SK-N-DZ (cell line): ENCODE measurements at places on chromosomes 1 and 21.
A peak's percentile ranks its signal among the peaks of the same experiment; 100 is the strongest.

GRCh38 chr1:68919075-68919474 lies 422.2 kb upstream of the DEPDC1 start:
- DNase-seq: no peak

DNA sequence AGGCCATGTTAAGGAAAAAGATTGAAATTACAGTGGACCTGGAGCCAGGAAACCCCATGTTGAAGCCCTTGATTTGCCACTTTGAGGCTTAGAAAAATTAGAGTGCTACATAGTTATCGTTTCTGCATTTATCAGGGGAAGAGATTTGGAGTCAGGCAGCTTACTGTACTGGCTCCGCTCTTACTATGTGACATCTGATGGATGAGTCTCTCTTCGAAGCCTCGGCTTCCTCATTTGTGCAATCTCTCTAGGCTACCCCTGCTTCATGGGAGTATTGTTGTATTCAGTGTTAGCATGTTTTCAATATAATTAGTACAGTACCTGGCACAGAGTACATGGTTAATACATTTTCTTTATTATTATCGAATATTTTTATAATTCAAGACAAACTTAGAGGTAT lies 480.4 kb upstream of the USP24 start:
- no peak for DNase-seq

DNA sequence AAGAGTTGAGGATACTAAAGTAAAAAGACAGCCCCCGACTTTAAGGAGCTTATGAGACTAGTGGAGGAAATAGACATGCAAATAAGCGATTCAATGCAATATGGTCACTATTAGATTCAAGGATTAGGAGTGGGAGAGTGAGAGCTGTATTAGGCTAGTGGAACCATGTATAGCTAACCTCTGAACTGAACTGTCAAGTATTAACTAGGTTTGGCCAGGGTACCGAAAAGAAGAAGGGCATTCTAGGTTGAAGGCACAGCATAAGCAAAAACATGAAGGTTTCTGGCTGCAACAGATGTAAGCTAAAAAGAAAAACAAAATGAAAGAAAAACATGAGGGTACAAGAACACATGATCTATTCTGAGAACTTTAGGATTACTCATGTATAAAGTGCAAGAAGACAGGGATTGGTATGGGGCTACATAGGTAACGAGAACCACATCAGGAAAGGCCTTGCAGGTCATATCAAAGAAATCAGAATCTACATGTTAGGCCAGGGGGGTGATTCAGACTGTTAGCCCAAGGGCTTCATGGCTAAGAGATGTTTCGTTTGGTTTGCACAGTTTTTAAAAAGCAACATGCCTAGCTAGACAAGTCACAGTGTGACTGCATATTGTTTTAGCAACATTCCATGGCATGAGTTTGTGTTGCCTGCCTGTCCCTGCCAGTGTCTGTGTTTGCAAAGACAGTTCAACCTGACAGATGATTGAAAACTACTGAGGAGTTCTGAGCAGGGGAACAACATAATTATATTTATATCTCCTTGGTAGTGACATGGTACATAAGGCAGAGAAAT lies 54.4 kb upstream of the HAO2 start:
- DNase-seq: no peak

GRCh38 chr1:229094476-229095311 lies 176.2 kb upstream of the RAB4A start:
- DNase-seq: no peak

DNA sequence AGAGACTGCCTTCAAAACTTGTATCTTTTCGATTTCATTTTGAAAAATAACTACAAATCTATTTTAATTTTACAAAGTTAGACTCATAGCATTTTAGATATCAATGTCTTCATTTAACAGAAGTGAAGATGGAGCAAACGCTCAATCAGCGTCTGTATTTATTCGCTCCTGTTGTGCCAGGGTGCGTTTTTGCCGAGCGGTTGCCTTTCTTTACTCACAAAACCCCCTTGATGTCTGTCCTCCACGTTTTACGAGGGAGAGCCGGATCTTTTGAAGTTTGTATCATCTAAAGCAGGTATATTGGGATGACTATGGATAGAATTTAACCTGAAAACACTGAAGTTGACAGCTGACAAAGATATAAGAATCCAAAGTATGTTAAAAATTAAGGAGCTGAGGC lies 44.6 kb downstream of the MRPL39 start:
- no peak for DNase-seq

DNA sequence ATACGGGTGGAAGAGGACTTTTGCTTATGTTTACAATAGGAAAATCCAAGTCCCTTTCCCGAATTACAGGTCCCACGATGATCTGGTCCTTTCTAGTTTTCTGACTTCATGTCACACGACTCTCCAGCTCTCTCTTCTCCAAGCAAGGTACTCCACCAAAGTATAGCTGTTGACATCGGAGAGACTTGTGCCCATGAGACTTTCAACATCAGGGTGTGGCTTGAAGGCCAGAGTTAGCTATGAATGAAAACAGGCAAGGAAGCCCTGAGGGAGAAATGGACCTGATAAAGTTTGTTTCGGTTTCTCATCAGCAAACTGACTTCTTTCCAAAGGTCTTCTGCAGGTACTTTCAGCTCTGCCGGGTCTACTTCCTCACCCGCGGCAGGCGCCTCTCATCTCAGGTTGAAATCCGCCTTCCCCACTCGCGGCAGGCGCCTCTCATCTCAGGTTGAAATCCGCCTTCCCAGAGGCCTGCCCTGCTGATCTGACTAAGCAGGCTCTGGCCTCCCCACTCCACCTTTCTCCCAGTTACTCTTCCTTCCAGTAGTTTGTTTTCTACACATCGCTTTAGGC lies 2.1 kb upstream of the PER3 start:
- DNase-seq: no peak

GRCh38 chr1:200228081-200228480 lies 181.8 kb downstream of the ZNF281 start:
- no peak for DNase-seq

GRCh38 chr1:53319296-53320101 lies 8.4 kb downstream of the LRP8 start:
- DNase-seq: no peak

GRCh38 chr1:231093156-231093922 lies 53.3 kb upstream of the FAM89A start:
- peak; percentile 33 for DNase-seq

GRCh38 chr1:153768316-153769181 lies 6.7 kb upstream of the SLC27A3 start:
- no peak for DNase-seq

DNA sequence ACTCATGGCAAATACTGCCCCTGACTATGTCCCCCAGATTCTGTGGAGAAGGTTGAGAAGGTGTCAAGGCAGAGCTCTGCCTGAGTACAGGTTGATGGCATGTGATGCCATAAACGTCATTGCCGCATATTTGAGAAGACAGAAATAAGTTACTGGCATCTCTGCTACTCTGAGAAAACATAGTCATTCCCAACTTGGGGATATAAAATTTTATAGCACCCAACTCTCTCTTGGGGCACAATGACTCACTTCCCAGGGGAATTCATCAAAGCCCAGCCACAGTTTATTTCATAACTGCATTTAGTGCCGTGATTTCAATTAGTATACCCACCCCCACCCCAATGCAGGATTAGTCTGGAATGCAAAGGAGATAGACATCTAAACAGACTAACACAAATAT lies 101.9 kb upstream of the TNR start:
- no peak for DNase-seq

GRCh38 chr1:161080441-161081405 lies 8.6 kb downstream of the NECTIN4 start:
- no peak for DNase-seq

DNA sequence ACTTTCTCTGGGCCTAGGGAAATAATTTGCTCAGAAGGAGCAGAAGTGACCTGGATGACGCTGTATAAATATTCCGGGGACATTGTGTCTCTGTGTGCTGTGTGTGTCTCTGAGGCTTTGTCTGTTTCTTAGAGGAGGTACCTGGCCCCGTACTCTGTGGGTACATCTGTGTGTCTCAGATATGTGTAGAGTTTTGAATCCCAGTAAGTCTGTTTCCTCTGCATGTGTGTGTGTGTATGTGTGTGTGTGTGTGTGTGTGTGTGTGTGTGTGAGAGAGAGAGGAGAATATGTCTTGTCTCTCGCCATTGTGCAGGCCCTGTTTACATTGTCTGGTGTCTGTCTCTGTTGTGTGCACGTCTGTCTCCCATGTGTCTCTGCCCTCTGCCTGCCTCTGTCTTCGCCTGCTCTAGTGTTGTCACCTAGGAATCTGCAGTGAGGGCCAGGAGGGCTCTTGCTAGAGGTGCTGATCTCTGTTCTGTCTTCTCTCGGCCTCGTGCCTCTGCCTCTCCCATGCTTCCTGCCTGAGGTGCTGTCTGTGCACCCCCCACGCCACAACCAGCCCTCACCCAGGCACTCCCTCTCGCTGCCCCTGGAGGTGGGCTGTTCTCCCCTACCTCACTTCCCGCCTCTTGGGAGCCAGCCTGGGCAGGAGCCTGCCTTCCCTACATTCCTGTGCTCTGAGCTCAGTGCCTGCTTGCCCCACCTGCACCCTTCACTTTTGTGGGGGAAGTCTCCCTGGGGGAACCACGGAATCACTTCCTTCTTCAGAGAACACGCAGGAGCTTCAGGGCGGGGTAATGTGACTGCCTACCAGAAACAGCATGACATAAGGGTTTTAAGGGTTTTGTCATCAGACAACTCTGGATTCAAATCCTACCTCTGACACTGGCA lies 5.9 kb downstream of the MAP7D1 start:
- DNase-seq: no peak

DNA sequence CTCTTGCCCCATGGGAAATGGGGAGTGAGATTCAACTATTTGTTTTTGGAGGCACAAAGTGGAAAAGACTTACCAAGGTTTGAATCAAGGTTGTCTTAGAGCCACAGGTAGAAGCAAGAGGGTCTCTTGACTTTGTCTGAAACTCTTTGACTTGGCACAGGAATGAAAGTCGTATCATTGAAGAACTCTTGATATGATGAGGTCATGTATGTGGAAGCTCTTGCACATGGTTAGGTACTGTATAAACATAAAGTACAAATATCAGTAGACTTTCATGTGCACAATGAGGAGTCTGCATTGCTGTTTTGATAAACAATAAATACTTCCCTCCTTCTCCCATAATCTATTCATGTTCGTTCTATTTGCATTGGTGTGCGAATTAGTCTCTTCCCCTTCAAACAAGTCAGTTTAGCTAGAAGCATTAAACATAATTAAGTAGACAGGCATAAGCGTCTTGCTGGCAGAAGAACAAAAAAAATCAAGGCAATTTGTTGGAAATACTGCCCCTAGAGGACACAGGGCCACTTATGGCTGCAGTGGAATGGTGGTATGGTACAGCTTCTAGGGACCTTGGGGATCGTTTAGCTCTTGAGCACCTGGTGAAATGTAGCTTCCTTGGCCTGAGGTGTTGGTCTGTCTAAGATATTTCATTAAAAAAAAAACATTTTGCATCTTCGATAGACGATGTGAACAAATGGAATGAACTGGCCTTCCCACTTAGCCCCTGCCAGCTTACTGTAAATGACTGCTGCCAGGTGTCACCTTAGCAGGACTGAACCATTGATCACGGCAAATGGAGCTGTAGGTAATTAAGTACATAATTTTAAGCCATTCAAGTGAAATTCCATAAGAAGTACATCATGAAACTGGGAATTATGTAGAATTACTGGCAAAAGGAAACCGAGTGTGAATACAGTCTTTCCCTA lies 218.0 kb upstream of the GALNT2 start:
- DNase-seq: peak; percentile 44

DNA sequence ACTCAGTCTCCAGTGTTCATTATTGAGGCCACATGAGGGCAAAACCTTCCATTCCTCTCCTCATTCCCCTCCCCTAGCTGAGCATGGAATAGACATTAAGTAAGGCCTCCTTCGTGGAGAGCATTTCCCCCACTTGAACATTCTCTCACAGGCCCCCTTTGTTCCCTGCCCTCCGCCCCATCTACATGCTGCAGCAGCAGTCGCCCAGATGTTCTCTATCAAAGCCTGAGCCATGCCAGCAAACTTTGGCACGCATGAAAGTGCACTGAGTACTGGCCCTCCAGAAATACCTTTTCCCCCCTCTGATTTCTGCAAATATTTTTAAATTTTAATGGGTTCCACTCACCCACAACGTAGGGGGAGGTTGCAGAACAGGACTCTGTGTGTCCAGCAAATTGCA lies 20.9 kb upstream of the GORAB start:
- DNase-seq: no peak

DNA sequence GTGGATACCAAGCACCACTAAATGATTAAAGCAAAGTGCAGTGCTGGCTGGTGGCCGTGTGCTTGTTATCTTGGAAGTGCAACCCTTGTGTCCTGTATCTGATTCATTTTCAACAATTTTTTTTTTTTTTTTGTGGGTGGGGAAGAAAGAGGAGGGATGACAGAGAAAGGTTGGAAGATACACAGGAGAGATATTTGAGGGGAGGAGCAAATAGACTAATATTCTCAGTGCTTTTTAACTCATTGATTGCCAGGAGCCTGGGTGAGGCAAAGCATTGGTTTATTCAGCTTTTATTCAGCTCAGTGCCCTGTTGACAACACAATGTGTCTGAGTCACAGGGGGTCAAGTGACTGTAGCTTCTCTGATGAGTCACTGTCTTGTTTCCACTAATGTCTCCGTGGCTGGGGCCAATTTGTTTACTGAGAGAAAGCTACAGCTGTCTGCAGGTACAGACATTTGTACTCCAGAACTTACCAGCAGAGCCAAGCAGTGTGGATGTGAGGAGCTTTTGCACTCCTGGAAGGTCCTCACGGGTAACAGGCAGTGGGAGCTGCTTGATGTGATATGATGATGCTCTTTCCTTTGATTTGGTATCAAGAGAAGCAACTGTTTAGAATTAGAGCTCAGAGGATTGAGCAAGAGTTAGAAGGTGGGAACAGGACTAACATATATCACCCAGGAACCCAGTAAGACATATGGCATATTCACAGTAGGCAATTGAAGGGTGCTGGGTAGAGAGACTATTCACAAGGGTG lies 23.6 kb upstream of the DNM3 start:
- DNase-seq: no peak

GRCh38 chr1:48233666-48234485 lies 11.4 kb downstream of the SLC5A9 start:
- no peak for DNase-seq

GRCh38 chr1:89847191-89847729 lies 26.4 kb downstream of the LRRC8D start:
- DNase-seq: no peak

GRCh38 chr1:112937495-112937894 lies 18.5 kb downstream of the SLC16A1 start:
- no peak for DNase-seq

GRCh38 chr1:184260382-184260781 lies 126.4 kb upstream of the C1orf21 start:
- DNase-seq: no peak

- no peak for DNase-seq
These were observed 20.8 kb downstream of the TNFRSF9 start for GRCh38 chr1:7919880-7920279.
